ENCODE measurements at places on chromosomes 2 and 18. TPM values are rescaled to one million over a fixed set of nuclear protein-coding genes. Genes with fewer than 3 reads are reported as not detected.

DNA sequence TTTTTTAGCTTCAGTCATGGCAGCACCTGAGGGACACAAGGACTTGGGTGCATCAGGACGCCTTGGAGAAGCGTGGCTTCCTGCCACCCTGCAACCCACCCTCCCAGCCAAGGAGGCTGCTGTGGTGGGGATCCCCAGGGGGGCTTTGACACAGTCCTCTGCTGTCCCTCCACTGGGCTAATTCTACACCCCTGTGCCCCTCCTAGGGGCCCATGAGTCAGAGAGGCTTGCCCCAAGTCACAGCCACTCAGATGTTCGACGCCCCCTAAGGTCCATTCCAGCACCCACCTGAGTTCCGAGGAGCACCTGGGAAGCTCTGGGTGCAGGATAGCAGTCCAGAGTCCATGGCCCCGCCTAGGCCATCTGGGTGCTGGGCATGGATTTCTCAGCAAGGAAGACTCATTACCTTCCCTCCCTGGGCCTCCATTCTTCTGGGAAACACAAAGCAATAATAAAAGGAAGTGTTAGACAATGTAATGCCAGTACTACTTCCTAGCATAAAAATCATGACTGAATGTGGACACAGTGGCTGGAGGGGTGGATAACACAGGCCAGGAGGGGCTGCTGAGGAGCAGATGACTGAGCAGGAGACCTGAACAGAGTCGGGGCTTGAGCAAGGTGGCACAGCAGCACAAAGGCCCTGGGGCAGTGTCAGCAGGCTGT lies 3.7 kb downstream of the ALPG start:
- DNase-seq = no peak

DNA sequence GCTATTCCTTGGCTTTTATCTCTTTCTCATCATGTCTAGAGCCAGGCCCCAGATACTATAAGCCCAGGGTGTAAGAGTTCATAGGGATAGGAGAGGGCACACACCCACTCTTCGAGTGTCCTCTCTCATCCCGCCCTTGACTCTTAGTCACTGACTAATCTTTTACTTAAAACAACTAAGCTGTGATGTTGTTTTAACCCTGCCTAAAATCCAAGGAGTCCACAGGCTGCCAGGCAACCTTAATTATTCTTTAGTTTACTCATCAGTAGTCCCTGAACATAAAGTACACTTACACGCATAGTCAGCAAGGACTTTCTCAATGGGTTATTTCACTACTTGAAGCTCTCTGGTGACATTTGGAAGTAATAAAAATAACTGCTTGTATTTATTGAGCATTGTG lies 28.4 kb downstream of the GREB1L start:
- DNase-seq = no peak

GRCh38 chr2:172480301-172481218 lies 53.2 kb downstream of the ITGA6 start:
- DNase-seq = peak; percentile 61

EFEMP1 gene
- total RNA-seq = 4,716 TPM
